ENCODE measurements at places on chromosomes 5 and 9.

DNA sequence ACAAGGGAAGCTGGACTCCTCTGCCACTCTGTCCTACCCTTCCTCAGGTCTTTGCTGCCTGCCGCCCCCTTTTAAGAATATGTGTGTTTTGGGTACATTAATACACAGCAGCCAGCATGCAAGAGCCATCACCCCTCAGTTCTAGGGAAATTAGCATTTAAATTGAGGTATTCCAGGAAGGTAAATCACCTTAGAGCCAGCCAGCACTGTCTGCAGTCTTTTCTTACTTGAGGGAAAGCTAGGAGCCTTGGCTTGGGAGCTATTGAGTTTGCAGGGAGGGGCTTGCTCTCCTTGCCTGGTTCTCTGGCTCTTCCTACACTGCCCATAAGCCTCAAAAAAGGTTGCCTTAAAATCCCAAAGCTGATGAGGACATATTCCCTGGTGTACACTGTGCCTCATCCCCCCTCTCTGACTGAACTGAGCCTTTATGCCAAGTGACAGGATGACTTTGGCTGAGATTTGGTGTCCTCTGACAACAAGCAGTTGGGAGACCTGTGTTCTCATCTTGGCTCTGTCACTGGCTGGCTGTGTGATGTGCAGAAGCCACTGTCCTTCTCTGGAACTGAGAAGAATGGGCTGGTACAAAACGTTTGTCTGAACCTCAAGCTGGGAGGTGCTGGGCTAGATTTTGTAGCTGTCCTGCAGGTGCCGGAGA is 54.1 kb downstream of the TRIM32 start:
- no peak for DNase-seq

DNA sequence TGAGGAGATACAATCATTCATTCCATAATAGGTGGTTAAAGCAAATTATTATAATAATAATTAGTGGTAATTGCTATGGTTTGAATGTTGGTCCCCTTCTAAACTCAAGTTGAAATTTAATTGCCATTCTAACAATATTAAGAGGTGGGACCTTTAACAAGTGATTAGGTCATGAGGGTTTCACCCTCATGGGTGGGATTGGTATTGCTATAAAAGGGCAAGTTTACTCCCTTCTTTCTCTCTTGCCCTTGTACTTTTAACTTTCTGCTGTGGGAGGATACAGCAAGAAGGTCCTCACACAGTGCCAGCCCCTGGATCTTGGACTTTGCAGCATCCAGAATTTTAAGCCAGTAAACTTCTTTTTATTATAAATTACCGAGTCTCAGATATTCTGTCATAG is 101.9 kb upstream of the PARP8 start:
- DNase-seq = no peak

GRCh38 chr5:74042959-74043358 is 417.0 kb downstream of the ARHGEF28 start:
- no peak for DNase-seq

DNA sequence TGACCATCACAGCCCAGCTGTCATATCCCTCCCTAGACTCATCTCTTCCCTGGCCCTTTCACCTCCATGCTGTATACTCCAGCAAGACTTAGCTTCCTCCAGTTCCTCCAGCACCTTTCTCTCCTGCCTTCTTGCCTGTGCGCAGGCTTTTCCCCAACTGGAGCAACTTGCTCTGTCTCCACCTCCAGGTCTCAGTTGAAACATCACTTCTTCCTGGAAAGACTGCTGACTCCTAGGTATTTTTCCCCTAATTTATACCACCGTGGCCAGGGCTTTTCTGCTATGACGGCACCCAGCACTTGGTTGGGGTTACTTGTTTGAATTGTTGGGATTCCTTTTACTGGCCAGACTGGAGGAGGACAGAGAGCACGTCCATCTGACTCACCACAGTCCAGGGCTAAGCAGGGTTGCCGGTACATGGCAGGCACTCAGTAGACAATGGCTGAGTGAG is 67.5 kb downstream of the KCNIP1 start:
- DNase-seq = no peak

DNA sequence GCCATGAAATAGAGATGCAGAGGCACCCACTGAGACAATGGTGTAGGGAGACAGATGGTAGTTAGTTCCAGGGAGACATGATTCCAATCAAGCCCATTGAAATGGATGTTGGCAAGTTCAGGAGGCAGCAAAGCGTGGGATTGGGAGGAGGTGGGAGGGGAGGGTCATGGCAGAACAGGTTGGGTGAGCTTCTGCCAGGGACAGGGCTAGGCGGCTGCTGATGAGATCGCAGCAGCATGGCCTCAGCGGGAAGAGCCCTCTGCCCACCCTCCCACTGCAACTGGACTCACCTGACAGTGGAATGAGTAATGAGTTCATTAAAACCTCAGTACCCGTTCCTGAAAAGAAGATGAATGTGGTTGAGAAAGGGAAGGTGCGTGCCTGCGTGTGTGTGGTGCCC is 418.2 kb downstream of the CDK5RAP2 start:
- DNase-seq = no peak

DNA sequence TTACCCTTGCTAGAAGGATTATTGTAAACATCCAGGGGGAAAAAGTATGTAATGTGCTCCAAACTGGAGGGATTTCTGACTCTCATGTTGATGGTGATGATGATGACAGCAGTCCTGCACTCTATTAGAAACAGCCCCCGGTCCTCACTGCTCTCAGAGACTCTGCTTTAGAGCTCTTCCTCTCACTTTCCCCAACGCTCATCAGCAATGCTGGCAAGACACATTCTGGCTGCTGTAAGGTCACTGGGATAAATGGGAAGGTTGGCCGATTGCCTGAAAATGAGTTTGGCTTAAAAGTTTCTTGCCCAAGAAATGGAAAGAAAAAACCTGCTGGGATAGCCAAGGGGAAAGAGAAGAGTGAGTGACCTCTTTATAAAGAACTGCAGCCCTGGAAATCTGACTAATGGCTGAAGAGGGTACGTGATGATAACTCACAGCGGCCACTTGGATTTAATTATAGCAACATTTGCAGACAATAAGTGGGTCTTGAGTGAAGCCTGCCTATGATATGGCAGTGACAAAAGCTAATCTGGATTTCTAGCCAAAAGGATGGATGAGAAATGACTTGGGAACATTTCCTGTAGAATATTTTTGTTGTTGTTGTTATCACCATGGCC is 235.8 kb downstream of the TMEM38B start:
- DNase-seq = no peak

DNA sequence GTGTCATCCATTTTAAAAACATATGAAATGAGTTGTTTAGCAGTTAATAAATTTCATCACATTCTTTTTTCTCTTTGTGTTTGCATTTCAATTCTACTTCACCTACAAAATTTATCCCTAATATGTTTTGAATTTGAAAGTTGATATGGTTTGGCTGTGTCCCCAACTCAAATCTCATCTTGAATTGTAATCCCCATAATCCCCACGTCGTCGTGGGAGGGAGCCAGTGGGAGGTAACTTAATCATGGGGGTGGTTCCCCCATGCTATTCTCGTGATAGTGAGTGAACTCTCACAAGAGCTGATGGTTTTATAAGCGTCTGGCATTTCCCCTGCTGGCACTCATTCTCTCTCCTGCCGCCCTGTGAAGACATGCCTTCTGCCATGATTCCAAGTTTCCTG is 200.1 kb downstream of the EPB41L4A start:
- DNase-seq = no peak

- no peak for DNase-seq
Measured at GRCh38 chr9:114732823-114733222, 50.8 kb upstream of the TEX48 start.

DNA sequence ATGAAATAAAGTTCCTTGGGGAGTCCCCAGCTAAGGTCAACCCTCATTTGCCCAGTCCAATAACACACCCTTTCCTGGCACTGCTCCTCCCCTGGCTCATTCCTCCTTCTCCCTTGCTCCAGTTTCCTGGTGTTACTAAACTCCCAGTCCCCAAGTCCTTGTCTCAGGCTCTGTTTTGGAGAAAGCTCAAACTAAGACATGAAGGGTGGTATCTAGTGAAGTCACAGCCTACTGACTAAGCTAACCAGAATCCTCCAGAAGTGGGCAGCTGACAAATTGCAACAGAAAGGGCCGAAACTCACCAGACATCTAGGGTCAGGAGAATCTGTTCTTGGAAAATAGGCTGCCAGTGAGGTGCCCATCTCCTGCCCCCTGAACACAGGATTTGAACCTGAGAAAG is 118.7 kb upstream of the NEK6 start:
- no peak for DNase-seq

- DNase-seq = no peak
Measured at GRCh38 chr9:123756484-123757106, 173.3 kb downstream of the DENND1A start.

DNA sequence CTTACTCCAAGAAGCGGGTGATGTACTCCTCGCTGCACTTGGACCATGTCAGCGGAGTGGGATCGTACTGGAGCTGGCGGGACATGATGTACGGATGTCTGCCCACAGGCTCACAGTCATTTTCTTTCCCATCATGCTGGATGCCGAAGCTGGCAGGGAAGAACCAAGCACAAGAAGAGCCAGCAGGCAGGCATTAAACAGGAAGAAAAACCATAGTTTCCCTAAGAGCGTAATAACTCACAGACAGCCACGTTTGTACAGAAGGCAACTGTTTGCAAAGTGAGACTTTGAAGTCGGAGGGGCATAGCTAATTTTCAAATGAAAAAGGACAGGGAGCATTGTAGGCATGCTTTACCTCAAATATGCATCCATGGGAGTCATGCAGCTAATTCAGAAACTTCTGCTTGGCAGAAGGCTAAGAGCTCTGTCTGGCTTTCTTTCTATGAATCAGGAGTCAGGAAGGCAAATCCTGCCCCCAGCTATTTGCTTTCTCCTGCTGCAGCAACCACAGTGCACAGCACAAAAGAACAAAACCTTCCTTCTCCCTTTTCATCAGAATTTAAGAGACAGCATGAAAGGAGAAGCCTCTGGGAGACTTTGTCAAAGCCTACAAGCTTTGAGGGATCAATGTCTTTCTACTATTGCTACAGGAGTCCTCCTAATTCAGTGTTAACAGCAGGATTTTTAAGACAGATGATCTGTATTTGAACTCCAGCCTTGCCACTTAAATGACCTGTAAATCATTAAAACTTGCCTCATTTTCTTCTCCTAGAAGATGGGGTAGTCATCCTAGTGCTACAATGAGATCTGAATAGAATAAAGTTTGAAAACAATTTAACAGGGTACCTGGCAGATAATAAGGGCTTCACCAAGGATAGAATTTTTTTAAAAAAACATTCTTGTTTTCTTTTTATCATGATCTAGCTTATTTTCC is 209.1 kb downstream of the TARS1 start:
- DNase-seq = no peak

GRCh38 chr9:77507212-77507961 is 140.7 kb downstream of the GNA14 start:
- no peak for DNase-seq

GRCh38 chr5:73727470-73727869 is 101.5 kb downstream of the ARHGEF28 start:
- DNase-seq = no peak

DNA sequence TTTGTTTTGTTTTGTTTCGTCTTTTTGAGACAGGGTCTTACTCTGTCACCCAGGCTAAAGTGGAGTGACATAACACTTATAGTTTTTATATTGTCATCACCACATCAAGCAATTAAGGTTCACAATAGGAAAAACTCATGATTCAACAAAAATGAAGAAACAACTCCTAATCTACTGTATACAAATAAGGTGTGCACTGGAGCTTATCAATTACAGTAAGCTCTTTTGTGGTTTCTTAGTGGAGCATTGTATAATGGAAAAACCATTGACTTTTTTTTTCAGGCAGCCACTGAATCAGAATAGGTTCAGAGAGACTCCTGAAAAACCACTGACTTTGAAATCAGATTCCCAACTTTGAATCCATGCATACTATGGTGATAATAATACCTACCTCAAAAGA is 10.8 kb upstream of the PLIN2 start:
- no peak for DNase-seq

DNA sequence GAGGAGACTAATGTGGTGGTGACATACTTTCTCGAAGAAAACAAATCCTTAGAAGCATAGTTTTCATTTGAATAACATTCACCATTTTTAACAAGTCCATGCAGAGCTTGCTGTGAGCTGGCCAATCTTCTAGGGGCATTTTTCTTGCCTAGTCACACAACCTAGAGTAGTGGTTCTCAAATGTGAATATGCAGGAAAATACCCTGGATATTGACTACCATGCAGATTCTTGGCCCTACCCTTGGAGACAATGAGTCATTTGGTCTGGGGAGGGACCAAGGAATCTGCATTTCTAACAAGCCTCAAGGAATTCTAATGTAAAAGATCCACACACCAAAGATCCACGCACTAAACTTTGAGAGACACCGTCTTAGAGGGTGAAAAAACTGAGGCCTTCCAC is 23.5 kb downstream of the GDNF start:
- no peak for DNase-seq

DNA sequence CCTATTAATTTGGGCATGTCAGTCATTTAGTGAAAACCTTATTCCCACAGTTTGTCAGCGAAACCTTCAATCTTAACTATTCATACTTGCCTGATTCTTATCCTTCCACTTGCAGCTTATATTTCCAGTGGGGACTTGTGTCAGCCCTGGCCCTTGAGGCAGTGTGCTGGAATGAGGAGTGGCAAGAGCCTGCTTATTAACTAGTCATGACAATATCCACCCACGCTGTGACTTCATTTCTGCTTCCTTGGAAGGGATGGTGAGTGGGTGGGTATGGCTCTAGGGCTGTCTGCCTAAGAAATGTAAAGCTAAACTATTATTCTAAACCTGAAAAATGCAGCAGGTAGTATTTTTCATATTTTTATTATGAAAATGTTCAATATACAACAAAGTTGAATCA is 34.0 kb upstream of the LURAP1L start:
- no peak for DNase-seq

DNA sequence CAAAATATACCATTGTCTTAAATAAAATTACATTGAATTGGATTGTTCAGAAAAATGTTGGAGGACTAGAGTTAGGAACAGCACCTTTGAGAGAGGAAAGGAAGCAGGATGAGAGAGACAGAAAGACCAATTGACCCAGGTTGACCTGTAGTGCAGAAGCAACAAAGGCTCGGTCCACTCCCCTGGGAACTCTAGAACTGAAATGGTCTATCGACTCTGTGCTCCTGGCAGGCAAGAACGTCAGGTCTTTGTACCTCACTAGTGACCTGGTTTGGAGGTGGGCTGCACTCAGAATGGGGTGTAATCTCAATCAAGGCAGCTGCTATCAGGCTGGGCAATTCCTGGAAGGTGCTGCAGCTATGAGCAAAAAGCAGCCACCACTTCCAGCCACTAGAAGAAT is 110.8 kb downstream of the FAM174A start:
- DNase-seq = no peak

DNA sequence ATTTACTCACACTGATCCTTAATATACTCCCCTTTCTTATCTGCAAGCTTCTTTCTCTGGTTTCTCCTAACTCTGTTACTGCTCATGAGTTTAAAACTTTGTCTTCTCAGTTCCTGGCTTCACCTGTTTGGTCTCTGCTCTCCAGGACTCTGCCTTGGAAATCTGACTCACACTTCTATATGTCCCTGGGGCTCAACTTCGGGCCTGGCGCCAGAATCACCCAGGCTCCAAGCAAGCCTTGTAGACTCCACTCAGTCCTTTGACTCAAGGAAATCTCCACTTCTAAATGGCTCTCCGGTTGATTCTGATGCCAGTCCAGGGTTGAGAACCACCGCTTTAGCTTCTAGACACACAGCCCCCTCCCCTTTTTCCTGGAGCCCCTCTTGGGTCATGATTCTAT is 57.8 kb downstream of the TMC1 start:
- no peak for DNase-seq

- no peak for DNase-seq
Measured at GRCh38 chr5:149280802-149281201, 9.1 kb downstream of the AFAP1L1 start.

- no peak for DNase-seq
Measured at GRCh38 chr5:153883854-153884611, 154.7 kb downstream of the FAM114A2 start.
